ENCODE measurements at places on chromosomes 1 and 21.

DNA sequence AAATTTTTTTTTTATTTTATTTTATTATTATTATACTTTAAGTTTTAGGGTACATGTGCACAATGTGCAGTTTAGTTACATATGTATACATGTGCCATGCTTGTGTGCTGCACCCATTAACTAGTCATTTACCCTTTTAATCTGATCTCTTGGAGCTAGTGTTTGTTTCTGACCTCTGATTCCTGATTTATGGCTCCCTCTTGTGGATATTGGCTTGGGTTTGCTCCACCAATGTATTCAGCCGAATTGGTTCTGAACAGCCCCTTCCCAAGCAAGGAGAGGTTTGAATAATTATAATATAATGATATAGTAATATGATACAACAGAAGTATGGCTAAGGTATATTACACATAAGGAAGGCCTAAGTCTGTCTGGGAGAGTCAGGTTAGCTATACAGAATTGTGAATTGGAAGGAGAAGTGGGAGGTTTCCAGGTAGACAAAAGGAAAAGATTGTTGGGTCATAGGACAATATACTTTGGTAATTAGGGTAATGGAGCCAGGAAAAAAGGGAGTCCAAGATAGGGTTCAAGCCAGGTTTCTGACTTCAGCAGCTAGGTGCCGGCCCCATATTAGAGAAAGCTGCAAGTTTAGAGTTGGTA lies 53.1 kb upstream of the HMCN1 start:
- peaks cover 4% of the 10 kb centered on the region for H3K4me1 ChIP-seq
- no peak overlapping the region for H3K4me3 ChIP-seq
- H3K27ac ChIP-seq, result no peak overlapping the region
- DNase-seq, result no peak
- no peaks in the 10 kb centered on the region for H3K27me3 ChIP-seq
- H3K36me3 ChIP-seq, result no peaks in the 10 kb centered on the region

GRCh38 chr1:230278376-230278775 lies 147.8 kb downstream of the PGBD5 start:
- no peak for DNase-seq
- H3K4me1 ChIP-seq, result no peaks in the 10 kb centered on the region
- H3K36me3 ChIP-seq, result peaks cover 6% of the 10 kb centered on the region
- no peaks in the 10 kb centered on the region for H3K27me3 ChIP-seq

GRCh38 chr1:103256490-103256889 lies 148.2 kb upstream of the COL11A1 start:
- H3K4me3 ChIP-seq, result no peak overlapping the region
- no peak overlapping the region for H3K27ac ChIP-seq
- no peak for DNase-seq
- H3K36me3 ChIP-seq, result no peaks in the 10 kb centered on the region
- H3K4me1 ChIP-seq, result no peaks in the 10 kb centered on the region
- H3K27me3 ChIP-seq, result no peaks in the 10 kb centered on the region

- peak; percentile 85 for DNase-seq
- peaks cover 5% of the 10 kb centered on the region for H3K4me1 ChIP-seq
- no peak overlapping the region for H3K27ac ChIP-seq
These were observed 85.7 kb downstream of the ITPKB start for GRCh38 chr1:226653311-226653921.

DNA sequence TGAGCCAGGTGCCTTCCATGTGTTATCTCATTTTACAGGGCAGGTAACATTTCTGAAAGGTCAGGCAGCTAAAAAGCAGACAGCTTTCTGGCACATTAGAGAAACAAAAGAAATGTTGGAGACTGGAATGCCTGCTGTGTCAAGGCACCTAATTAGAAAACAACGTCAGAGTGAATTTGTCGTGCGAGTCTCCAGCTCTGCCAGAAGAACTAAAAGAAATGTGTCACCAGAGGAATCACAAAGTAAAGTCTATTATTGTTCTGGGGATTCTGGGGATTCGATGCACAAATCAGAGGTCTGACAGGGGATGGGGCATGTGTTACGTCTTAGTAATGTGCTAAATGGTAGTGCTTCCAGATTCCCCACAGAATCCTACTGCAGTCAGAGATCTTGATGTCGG lies 89.3 kb downstream of the EDEM3 start:
- H3K4me3 ChIP-seq, result no peak overlapping the region
- H3K27me3 ChIP-seq, result no peaks in the 10 kb centered on the region
- no peaks in the 10 kb centered on the region for H3K36me3 ChIP-seq
- no peak overlapping the region for H3K27ac ChIP-seq
- no peaks in the 10 kb centered on the region for H3K4me1 ChIP-seq

GRCh38 chr1:41752514-41753170 lies 166.1 kb downstream of the HIVEP3 start:
- H3K27ac ChIP-seq, result no peak overlapping the region
- peaks cover 37% of the 10 kb centered on the region for H3K4me1 ChIP-seq
- H3K36me3 ChIP-seq, result no peaks in the 10 kb centered on the region
- H3K27me3 ChIP-seq, result no peaks in the 10 kb centered on the region

GRCh38 chr1:89088572-89088971 lies 23.6 kb upstream of the GBP1 start:
- no peaks in the 10 kb centered on the region for H3K4me1 ChIP-seq
- H3K27ac ChIP-seq, result no peak overlapping the region
- DNase-seq, result no peak
- no peak overlapping the region for H3K4me3 ChIP-seq

- no peaks in the 10 kb centered on the region for H3K27me3 ChIP-seq
- no peaks in the 10 kb centered on the region for H3K4me1 ChIP-seq
- H3K36me3 ChIP-seq, result peaks cover 30% of the 10 kb centered on the region
These were observed 23.6 kb downstream of the SLC37A1 start for GRCh38 chr21:42537106-42537742.

DNA sequence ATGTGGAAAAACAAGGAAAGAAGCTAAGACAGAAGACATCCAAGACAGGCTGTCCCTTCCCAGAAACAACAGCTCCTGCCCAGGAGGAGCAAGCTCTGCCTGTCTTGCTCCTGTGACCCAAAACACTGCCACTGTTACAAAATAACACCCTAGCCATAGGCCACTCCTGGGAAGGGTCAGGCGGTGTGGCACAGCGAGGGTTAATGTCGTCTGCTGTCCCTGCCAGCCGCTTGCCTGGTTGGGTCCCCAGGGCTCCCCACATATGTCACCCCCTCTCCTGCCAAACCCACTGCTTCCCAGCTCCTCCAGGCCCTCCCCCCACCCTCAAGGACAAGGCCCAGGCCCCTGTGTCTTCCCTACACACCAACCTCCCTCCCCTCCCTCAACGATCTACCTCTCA lies 3.9 kb upstream of the NHLH1 start:
- H3K27ac ChIP-seq, result no peak overlapping the region
- H3K4me3 ChIP-seq, result no peak overlapping the region
- no peaks in the 10 kb centered on the region for H3K4me1 ChIP-seq
- peak; percentile 7 for DNase-seq
- no peaks in the 10 kb centered on the region for H3K36me3 ChIP-seq

DNA sequence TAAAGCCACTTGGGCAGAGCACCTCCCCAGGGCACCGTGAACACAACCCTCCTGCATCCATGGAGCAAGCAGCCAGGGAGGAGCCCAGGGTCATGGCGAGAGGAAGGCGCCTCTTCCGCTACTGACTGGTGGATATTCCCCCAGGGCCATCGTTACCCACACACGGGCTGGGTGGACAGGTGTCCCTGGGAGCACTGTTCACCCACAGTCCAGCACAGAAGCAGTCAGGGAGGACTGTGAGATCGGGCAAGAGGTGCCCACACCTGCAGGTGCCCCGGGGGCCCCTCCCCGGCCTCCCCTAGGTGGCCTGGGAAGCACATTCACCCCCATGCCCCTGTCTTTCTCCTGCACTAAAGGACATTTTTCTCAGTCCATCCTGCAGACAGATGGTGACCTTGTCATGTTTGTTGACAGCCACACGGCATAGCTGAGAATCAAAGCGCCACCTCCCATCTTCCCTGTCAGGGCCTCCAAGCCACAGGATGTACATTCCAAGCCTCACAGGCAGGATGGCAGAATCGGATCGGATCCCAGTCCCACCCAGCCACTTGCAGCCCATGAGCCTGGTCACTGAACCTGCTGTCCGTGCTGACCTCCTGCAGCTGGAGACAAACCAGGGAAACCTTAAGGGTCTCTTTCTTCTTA lies 160.2 kb downstream of the PRDM16 start:
- no peaks in the 10 kb centered on the region for H3K27me3 ChIP-seq
- H3K36me3 ChIP-seq, result no peaks in the 10 kb centered on the region
- no peak for DNase-seq
- no peak overlapping the region for H3K27ac ChIP-seq
- H3K4me1 ChIP-seq, result no peaks in the 10 kb centered on the region
- H3K4me3 ChIP-seq, result no peak overlapping the region

- DNase-seq, result no peak
- no peaks in the 10 kb centered on the region for H3K4me1 ChIP-seq
- H3K4me3 ChIP-seq, result no peak overlapping the region
- H3K27ac ChIP-seq, result no peak overlapping the region
These were observed 49.5 kb downstream of the ATP6V1G3 start for GRCh38 chr1:198491028-198491427.

- no peak overlapping the region for H3K27ac ChIP-seq
- no peak overlapping the region for H3K4me3 ChIP-seq
- no peaks in the 10 kb centered on the region for H3K36me3 ChIP-seq
- no peaks in the 10 kb centered on the region for H3K4me1 ChIP-seq
These were observed 35.7 kb downstream of the SDC3 start for GRCh38 chr1:30872948-30873263.

DNA sequence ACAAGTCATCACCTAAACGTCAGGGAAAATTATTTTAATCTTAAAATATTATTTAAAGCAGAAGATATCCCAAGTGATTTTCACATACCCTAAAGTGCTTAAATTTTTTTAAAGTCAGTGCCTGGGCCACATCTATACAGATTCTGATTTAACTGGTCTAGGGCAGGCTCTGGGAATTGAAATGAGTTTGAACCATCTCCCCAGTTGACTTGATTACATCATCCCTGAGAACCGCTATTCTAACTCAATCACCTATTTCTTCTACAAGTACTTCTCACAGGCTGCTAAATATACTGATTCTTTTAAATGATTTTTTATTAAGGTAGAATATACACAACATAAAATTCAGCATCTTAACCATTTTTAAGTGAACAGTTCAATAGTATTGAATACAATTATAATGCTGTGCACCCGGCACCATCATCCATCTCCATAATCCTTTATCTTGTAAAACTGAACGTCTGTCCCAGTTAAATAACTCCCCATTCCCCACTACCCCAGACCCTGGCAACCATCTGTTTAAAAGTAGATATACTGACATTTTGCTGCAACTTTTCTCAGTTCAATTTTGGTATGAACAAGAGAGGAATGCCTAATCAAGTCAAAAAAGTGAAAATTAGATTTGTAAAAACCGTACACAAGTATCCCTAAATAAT lies 19.5 kb downstream of the GART start:
- no peak overlapping the region for H3K4me3 ChIP-seq
- peaks cover 50% of the 10 kb centered on the region for H3K36me3 ChIP-seq
- no peak overlapping the region for H3K27ac ChIP-seq
- DNase-seq, result no peak
- no peaks in the 10 kb centered on the region for H3K4me1 ChIP-seq

DNA sequence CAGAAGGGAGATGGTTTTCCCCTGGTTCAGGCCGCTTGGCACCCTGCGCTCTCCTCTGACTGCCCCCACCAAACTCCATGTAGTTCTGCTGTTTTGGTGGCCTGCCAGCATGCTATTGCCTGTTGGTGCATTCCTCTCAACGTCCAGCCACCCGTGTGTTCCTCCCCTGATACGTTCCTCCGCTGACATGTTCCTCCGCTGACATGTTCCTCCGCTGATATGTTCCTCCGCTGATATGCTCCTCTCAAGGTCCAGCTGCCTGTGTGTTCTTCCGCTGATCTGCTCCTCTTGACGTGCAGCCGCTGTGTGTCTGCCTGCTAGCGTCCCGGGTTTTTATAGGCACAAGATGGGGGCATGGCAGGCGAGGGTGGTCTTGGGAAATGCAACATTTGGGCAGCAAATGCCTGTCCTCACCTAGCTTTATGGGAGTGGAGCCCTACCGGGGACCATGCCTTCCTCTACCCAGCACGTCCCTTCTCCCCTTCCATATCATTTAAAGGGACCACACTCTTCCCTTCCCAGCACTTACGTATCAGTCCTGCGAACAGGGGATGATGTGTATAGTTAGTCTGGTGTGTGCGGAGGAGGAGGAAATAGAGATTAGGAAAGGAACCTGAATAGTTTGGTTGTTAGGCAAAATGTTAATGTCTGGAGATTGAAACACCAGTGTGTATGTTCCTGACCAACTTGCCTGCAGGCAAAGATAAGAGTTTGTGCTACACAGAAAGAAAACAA lies 40.6 kb upstream of the PLA2G5 start:
- H3K4me3 ChIP-seq, result no peak overlapping the region
- no peak overlapping the region for H3K27ac ChIP-seq
- DNase-seq, result no peak
- H3K36me3 ChIP-seq, result no peaks in the 10 kb centered on the region

- H3K4me1 ChIP-seq, result no peaks in the 10 kb centered on the region
- H3K36me3 ChIP-seq, result no peaks in the 10 kb centered on the region
- no peak for DNase-seq
- H3K27me3 ChIP-seq, result no peaks in the 10 kb centered on the region
- no peak overlapping the region for H3K4me3 ChIP-seq
- H3K27ac ChIP-seq, result no peak overlapping the region
These were observed 226.1 kb downstream of the FGGY start for GRCh38 chr1:59522925-59523505.

- H3K4me3 ChIP-seq, result no peak overlapping the region
- H3K36me3 ChIP-seq, result peaks cover 23% of the 10 kb centered on the region
- H3K27me3 ChIP-seq, result no peaks in the 10 kb centered on the region
- peaks cover 24% of the 10 kb centered on the region for H3K4me1 ChIP-seq
These were observed 32.5 kb downstream of the XKR8 start for GRCh38 chr1:27992276-27992675.

DNA sequence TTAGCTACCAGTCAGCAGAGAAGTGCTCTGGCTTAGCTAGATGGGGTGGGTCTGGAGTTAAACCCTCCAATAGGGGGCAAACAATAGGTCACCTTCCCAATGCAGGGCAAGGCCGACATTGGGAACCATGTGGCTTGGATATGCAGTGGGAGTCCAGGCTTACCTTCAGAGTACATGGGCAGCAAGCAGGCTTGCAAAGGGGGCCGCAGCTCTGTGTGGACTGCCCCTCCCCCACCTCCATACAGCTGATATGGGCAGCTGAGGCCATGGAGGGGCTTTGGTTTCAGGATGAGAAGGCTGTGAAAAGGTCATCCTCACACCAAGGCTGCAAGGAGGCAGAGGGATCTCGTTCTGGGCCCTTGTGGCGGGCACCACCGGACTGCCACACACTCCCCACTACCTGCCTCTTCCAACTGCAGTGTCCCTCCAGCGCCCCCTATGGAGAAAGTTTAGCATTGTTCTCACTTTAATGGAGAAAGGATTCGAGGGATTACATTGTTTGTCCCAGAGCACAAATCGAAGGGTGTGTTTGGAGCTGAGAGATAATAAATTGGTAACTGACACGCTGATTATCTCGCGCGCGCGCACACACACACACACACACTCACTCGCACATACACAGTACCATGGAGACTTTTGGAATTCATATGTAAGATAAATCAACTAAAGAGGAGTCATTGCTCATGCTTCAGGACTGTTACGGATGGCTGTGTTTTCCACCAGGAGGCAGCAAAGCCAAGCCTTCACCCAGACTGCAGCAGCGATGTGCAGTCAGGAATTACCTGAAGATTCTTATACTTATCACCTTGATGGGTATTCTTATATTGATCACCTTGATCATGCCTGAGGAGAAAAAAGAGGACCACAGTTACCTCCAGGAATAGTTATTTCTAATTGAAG lies 7.0 kb upstream of the SMCP start:
- no peaks in the 10 kb centered on the region for H3K27me3 ChIP-seq
- H3K4me1 ChIP-seq, result no peaks in the 10 kb centered on the region
- no peak overlapping the region for H3K27ac ChIP-seq
- no peak for DNase-seq
- H3K36me3 ChIP-seq, result no peaks in the 10 kb centered on the region
- no peak overlapping the region for H3K4me3 ChIP-seq
